GM04503 (cell line): ENCODE measurements at places on chromosomes 5 and 9.

DNA sequence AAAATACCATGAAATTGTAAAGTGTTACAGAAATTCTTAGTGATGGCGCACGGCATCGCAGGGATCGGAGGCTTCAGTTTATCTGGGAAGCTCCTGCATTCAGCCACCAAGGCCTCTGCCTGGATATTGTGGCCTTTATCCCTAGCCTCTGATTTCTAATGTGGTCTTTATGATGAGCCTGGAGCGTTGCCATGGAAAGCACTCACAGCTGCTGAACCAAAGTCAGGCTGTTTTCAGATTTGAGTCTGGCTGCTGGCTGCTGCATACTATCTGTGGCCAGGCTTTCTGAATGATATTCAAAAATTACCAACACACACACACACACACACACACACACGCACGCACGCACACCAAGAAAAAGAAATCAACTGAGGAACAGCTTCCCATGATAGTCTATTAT is 101.1 kb upstream of the ZNF366 start:
- DNase-seq, result no peak

GRCh38 chr5:147344861-147345260 is 110.0 kb downstream of the STK32A start:
- no peak for DNase-seq

- no peak for DNase-seq
These were observed 27.2 kb downstream of the NDUFAF2 start for GRCh38 chr5:60972231-60972630.

- DNase-seq, result no peak
These were observed 4.0 kb upstream of the TRAF2 start for GRCh38 chr9:136882109-136882946.

DNA sequence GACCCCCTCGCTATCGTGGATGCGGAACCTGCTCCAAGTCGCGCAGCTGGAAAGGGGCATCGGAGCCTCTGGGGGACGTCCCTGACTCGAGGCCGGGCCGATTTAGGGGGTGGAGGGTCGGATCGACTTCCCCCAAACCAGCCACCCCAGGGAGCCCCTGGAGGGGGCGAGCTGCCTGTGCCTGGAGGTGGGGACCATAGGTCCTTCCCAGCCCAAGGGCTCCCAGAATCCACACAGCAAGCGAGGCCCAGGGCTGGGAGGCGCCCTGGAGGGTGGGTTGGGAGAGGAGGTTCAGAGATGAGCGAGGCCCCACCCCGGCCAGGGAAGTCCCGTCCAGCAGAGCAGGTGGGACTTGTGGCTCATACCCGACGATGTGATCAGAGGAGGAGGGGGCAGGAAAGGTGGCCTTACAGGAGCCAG is 147.6 kb downstream of the GAPVD1 start:
- no peak for DNase-seq

DNA sequence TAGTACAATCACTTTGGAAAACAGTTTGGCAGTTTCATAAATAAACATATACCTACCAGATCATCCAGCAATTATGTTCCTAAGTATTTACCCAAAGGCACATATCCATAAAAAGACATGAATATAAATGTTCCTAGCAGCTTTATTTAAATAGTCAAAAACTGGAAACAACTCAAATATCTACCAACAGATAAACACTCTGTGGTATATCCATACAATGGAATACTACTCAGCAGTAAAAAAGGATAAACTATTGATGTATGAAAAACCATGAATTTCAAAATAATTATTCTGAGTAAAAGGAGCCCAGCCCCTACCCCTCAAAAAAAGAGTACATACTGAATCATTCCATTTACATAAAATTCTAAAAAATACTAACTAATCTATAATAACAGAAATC is 232.7 kb upstream of the SLC30A5 start:
- DNase-seq, result no peak

GRCh38 chr9:138060365-138060764 is 182.8 kb downstream of the CACNA1B start:
- no peak for DNase-seq

- no peak for DNase-seq
These were observed 26.1 kb downstream of the IDNK start for GRCh38 chr9:83649080-83649479.

- DNase-seq, result no peak
These were observed 177.4 kb downstream of the SEC61B start for GRCh38 chr9:99399474-99399873.
